Stimulated activated CD4-positive, alpha-beta T cell treated with anti-CD3 and anti-CD28 coated beads, Interleukin-2, amount 100 ng/mL, for 48 hours (primary cell): ENCODE measurements at places on chromosomes 1 and 21.

DNA sequence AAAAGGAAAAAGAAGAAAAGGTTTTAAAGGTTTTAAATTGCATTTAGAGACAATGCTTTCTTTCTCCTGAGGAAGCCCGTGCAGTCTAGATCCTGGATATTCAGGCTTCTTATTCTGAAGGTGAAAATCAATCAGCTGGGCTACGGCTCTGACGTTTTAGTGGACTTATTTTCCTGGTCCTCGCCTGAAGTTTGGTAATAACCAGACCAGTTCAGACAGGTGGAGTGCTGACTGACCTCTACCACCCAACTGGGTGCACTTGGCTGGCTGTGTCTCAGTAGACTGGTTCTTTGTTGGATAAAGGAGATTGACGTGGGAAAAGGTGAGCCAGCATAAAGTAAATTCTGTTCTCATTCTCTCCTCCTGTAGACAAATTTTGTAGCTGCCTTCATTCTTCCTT lies 7.2 kb upstream of the ATP1A1 start:
- DNase-seq = no peak

DNA sequence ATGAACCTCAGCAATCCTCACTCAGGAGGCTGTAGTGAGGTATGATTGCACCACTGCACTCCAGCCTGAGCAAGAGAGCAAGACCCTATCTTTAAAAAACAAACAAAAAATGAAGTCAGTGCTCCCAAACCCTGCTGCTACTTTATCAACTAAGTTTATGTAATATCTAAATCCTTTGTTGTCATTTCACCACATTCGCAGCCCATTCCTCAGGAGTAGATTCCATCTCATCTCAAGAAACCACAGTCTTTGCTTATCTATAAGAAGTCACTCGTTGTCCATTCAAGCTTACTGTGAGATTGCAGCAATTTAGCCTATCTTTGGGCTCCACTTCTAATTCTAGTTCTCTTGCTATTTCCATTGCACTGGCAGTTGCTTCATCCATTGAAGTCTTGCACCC lies 44.3 kb upstream of the RGL1 start:
- DNase-seq = no peak

DNA sequence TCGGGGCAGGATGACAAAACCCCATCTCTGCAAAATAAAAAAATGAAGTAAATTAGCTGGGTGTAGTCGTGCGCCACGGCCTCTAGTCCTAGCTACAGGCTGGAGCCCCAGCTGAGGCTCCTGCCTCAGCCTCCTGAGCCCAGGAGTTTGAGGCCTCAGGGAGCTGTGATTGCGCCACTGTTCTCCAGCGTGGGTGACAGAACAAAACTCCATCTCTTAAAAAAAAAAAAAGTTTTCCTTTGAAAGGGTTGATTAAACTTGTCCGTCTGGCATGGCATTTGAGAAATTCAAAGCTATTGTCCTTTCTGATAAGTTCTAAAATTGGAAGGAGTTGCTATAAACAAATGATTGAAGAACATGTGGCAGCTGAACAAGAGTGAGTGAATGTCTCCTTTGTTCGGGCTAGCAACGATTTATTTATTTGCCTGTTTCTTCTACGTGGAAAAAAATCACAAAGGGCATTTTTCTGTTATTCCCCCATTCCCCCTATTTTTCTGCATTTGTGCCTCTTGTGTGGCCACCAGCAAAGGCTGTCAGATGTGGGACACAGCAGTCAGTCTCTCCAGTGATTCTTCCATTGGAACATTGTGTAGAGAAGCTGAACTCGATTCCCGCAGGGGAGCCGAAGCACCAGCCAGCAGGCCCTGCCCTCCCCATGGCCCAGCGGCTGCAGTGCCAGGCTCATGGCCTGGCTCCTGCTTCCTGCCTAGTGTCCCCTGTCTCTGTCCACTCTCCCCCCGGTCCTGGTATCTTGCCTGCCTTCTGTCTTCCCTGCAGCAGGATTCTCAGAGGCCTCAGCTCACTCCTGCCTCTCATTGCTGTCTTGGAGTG lies 21.5 kb upstream of the PWP2 start:
- no peak for DNase-seq

DNA sequence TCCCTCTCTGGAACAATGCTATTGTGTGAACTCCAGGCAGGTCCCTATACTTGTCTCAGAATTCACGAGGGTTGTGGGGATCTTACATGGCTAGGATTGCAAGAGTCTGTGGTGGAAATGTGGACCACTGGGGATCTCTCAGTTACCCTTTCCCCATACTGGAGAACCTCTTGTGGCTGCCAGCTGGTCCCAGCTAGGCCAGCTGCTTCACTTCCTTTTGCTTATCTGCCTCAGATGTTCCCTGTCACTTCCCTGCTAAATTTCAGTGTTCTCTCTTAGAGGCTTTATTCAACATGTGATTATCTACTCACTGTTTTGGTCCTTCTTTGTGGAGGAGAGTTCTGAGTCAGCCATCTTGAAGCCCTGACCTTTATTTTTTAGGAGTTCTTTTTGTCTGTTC lies 75.9 kb upstream of the SAMD13 start:
- no peak for DNase-seq

DNA sequence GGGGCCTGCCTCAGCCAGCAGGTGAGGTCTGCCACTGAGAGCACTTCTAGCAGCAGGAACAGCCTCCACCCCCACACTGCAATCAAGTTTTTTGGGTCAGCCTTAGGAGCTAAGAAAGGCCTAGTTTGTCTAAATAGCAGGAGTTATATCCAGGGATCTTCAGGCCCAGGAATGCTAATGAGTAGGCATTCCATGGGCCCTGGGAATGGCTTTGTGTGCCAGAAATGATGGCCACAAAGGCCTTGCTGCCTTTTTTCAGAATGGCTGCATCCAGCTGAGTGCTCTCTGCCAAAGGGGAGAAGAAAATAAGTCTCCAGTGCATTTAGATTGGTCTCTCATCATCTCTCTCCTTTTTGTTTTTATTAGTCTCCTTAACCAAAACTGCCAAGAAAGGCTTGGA lies 2.8 kb downstream of the MRTO4 start:
- DNase-seq = no peak

- DNase-seq = no peak
Measured at GRCh38 chr21:37118187-37118826, 45.3 kb downstream of the TTC3 start.

DNA sequence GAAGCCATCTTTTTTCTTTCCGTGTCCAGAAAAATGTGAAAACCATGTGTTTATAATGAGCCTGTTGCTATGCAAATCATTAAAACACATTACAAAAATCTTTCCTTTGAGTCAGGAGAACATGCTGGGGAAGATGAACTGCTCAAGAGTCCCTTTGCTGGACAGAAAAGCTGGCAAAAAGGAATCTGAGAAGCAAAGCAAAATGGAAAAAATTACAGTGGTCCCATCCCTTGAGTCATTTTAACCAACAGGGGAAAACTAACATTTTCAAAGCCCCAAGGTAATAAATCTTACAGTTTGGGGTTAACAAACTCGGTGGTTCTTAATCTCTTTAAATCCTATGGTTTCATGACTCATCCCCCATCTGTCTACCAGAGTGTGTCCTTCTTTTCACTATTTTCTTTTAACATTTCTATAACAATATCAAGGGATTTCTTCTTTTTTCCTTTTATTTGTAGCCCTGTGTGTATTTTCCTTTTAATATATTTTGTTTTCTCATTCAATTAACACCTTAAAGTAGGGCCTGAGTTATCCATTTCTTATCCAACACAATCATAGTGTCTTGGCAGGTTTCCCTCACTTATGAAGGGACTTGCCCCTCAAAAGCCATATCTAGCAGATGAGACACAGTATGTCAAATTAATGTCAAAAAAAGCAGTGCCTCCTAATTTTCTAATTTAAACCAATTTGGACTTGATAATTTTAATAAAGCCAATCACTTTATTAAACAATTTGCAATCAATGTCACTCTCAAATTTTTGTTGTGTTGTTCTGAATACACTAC lies 105.4 kb downstream of the PTPN14 start:
- DNase-seq = no peak

DNA sequence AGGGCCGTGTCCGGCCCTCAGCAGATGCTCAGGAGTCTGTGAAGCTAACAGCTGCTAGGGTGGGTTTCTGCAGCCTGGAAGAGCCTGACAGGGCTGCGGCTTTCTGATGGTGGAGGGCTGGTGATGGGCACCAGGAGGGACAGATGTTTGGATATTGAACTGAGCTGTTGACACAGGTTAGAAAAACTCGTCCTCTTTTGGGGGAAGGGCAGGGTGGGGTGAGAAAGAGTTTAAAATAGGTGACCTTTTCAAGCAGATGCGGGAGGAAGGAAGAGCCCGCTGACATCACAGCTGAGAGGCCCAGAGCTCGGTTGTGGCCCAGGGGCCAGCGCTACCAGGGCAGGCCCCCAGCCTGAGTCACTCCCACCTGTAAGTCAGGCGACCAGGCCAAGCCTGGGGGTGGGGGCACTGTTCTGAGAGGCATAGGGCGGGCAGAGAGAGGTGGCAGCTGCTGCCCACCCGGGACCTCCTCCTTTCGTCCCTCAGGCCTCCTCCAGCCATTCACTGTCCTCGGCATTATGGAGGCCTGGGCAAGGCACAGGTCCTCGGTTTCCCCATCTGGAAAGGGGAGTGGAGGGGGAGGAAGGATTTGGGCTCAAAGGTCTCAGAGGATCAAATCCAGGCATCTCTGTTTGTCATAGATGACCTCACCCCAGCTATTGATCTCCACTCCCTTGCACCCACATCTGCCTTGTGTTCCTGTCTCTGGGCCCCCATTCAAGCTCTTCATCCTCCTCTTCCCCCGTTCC lies 32.3 kb upstream of the ID3 start:
- DNase-seq = no peak
